ENCODE measurements at places on chromosomes 13 and 19.

GRCh38 chr19:41799444-41800000 is 3.1 kb downstream of the CEACAM3 start:
- DNase-seq: no peak

GRCh38 chr19:4802711-4803110 is 11.2 kb downstream of the FEM1A start:
- DNase-seq: no peak

DNA sequence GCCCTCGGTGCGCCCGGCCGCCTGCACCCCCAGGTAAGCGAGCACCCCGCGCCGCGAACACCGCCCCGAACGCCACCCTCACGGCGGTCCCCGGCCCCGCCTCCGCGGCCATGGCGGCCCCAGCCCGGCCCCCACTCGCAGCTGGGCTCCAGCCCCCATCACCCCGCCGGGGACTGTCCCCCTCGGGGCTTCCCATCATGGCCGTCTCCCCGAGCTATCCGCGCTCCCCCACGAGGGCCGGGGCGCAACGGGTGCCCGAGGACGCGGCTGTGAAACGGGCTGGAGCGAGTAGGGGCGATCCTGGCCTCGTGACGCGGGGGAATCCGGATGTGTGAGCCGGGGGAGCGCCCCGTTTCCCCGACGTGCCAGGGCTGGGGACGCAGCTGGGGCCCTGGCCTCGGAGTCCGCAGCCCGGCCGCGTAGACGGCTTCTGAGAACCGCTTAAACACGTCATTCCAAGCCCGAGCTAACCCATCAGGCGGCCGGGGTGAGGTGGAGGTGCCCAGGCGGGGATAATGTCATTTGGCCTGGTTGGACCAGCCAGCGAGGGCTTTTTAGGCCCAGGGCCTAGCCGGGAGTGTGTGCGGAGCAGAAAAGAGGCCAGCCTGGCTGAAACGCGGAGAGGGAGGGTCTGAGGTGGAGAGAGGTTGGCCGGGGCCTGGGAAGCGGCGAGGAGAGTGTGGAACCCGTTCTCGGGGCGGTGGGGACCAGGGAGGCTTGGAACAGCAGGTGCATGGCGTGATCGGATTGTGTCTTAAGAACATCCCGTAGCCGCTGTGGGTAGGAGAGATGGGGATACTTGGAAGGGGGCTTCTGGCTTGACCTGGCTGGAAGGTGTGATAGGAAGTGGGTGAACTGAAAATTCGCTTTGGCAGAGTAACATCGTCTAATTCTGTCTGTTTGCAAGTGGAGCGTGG is 550 bp downstream of the CERS4 start:
- peak; percentile 66 for DNase-seq

GRCh38 chr19:720345-721160 is 11.8 kb downstream of the PALM start:
- DNase-seq: no peak

- DNase-seq: no peak
Measured at GRCh38 chr13:37070956-37071355, 11.5 kb upstream of the SUPT20H start.

DNA sequence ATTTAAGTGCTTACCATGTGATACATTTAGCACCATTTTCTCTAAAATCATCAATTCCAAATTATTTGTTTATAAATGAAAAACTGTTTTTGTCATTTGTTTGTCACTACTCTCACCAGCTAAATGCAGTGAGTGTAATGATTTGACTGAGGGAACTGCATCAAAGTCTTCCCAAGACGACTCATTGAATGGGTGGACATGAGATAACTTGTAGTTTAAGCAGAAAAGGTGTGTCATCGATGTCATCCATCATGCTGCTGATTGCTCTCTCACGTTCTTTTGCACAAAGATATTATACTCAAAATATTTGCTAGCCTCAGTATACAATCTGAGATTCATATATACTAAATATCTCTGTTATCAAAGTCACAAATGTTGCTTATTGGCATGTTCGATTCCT is 366.5 kb downstream of the IRS2 start:
- DNase-seq: no peak

- no peak for DNase-seq
Measured at GRCh38 chr13:95120650-95121049, 180.6 kb downstream of the ABCC4 start.

- DNase-seq: no peak
Measured at GRCh38 chr13:65417953-65418352, 1812.2 kb downstream of the PCDH9 start.

GRCh38 chr13:43008596-43008995 is 14.8 kb upstream of the DNAJC15 start:
- no peak for DNase-seq

GRCh38 chr13:26480246-26480855 is 77.1 kb upstream of the WASF3 start:
- no peak for DNase-seq

DNA sequence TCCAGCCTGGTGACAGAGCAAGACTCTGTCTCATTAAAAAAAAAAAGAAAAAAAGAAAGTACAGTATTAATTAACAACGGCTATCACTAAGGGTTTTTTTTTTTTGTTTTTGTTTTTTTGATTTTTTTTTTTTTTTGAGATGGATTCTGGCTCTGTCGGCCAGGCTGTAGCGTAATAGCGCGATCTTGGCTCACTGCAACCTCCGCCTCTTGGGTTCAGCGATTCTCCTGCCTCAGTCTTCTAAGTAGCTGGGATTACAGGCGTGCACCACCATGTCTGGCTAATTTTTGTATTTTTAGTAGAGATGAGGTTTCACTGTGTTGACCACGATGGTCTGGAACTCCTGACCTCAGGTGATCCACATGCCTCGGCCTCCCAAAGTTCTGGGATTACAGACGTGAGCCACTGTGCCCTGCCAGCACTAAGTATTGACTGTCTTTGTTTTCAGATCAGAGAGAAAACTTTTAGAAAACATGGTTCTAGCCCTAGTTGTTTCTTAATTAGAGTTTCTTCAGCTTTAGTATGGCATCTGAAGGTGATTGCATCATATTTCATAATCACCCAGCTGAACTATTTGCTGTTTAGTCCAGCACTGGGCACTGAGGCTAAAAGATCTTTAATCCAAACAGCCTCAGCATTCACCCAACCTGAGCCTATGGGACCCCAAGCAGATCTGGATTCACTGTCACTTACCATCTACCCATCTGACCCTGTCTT is 2.7 kb upstream of the GATAD2A start:
- DNase-seq: no peak

- DNase-seq: no peak
Measured at GRCh38 chr13:113186061-113186900, 22.2 kb downstream of the PCID2 start.

GRCh38 chr19:41321600-41322270 is 11.8 kb downstream of the CCDC97 start:
- no peak for DNase-seq

DNA sequence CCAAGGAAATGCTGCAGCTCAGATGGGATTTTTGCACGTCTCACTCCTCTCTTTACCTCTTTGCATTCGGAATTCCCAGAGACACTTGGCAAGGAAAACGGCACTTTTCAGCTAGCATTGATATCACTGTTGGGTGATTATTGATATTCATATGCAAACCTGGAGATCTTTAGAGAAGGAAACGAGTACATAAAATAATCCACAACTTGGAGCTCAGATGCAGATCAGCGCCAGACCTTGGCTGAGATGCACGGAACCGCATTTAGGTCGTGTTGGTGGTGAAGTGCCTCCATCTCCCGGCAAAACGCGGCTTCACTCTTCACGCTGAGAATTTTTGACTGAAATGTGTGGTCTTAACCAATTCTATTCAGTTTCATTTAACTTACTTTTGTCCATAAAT is 77.2 kb upstream of the ARHGEF7 start:
- no peak for DNase-seq

GRCh38 chr19:45935267-45935666 is 20.7 kb upstream of the NANOS2 start:
- no peak for DNase-seq
